GM12878 (cell line): ENCODE measurements at places on chromosomes 5 and 9. TPM values are rescaled to one million over a fixed set of nuclear protein-coding genes. Genes with fewer than 3 reads are reported as not detected.

Gene SNAPC3
- total RNA-seq, result 19.4 and 24.4 TPM in 2 replicates

Gene CNTFR
- not detected in 2 replicates for total RNA-seq

Gene IL4
- not detected in 2 replicates for total RNA-seq

Gene IFNA21
- not detected in 2 replicates for total RNA-seq
